ENCODE measurements at places on chromosomes 11 and 22. TPM values are rescaled to one million over a fixed set of nuclear protein-coding genes. Genes with fewer than 3 reads are reported as not detected.

Gene PTPRCAP
- 0.85 TPM for polyA plus RNA-seq

Gene OR4D5
- not detected for polyA plus RNA-seq

Gene OR51B5
- polyA plus RNA-seq: 111 TPM

Gene HSPA8
- polyA plus RNA-seq: 1,654 TPM

Gene MMP11
- 0.40 TPM for polyA plus RNA-seq

Gene IRAG1
- polyA plus RNA-seq: 0.01 TPM

Gene MLC1
- 0.91 TPM for polyA plus RNA-seq

GRCh38 chr11:7449211-7449840, 36.0 kb upstream of the OLFML1 start:
- DNase-seq: no peak

DNA sequence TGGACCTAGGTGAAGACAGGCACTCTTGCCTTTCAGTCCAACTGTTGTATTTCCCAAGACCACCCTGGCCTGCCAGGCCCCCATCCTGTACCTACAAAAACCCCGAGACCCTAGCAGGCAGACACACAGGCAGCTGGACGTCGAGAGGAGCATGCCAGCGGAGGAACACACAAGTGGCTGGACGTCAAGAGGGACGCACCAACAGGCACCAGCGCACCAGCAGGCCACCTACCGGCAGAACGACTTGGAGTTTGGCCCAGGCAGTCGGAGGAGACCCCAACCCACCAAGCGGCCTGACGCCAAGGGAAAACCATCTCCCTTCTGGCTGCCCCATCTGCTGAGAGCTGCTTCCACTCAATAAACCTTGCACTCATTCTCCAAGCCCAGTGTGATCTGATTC, 1883.4 kb upstream of the RAG2 start:
- no peak for DNase-seq

DNA sequence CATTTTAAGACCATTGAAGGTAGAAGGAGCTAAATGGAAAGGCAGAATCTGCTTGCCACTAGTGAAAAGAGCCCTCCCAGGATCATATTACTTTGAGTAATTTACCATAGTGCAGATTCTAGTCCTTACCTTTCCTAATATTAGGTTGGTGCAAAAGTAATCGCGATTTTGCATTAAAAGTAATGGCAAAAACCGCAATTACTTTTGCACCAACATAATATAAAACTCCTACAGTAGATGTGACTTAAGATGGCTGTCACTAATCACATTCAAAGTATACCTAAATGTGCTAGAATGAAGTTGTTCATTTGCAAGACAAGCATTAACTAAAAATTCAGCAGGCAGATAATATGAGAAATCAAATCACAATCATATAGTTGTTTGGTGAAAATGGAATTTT, 38.1 kb upstream of the ARL14EP start:
- DNase-seq: no peak

GRCh38 chr11:21372672-21373071, 703.3 kb downstream of the NELL1 start:
- no peak for DNase-seq

- DNase-seq: no peak
These were observed 238.1 kb upstream of the BLID start for GRCh38 chr11:122354025-122354697.

- peak; percentile 27 for DNase-seq
These were observed 50.2 kb downstream of the LIF start for GRCh38 chr22:30196141-30196879.

GRCh38 chr22:17199003-17199731, 20.1 kb downstream of the ADA2 start:
- DNase-seq: no peak

GRCh38 chr22:41842996-41843970, 10.4 kb downstream of the SREBF2 start:
- no peak for DNase-seq

- DNase-seq: no peak
These were observed 17.9 kb downstream of the CLNS1A start for GRCh38 chr11:77619576-77620198.

GRCh38 chr11:46001448-46001914, 79.0 kb downstream of the LARGE2 start:
- no peak for DNase-seq

- DNase-seq: no peak
These were observed 90.9 kb upstream of the IGLL5 start for GRCh38 chr22:22796724-22797123.

GRCh38 chr11:17607591-17608570, 60.8 kb downstream of the OTOG start:
- DNase-seq: no peak
